ENCODE measurements at places on chromosomes 2 and 18.

DNA sequence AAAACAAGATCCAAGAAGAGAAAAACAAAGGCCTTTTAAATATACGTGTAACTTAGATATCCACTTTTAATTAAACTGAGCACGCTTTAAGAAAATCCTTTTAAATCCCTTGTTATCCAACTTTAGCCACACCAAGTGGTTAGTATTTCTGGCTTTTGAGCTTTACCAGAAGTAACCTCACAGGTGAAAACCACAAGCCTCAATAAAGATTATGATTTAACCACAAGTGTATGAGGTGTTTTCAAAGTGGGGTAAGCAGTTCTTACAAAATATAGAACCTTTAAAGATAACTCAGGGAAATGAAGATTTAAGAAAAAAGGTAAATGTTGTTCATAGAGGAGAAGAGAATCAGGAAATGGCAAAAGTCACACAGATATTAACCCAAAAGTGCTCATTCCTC is 58.4 kb upstream of the CDCA7 start:
- DNase-seq: no peak

- DNase-seq: no peak
These were observed 214.4 kb upstream of the EPAS1 start for GRCh38 chr2:46082531-46083485.

DNA sequence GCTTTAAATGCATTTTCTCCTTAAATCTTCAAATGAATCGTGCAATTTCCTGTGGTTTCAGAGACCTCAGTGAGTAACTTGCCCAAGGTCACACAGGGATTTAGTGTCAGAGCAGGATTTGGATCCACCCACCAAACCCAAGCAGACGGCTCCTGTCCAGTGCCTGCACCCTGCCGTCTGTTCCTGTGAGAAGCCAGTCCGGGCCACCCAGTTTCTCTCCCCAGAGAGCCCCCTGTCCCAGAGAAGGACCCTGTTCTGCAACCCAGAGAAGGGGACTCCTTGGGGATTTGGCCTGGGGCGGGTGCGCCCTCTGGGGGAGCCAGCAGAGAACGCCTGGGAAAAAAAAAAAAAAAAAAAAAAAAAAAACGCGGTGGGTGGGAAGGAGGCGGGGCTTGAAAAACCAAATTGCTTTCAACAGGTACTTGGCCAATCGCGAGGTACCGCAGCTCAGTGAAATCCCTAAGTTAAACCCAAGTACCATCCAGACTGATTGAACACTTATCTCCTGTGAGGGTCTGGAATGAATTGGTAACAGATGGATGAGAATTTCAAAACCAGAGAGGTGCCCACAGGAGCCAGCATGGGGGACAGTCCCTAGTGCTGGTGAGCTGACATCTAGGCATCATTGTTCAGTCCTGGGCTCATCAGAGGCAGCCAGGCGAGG is 30.9 kb upstream of the REEP1 start:
- DNase-seq: no peak

DNA sequence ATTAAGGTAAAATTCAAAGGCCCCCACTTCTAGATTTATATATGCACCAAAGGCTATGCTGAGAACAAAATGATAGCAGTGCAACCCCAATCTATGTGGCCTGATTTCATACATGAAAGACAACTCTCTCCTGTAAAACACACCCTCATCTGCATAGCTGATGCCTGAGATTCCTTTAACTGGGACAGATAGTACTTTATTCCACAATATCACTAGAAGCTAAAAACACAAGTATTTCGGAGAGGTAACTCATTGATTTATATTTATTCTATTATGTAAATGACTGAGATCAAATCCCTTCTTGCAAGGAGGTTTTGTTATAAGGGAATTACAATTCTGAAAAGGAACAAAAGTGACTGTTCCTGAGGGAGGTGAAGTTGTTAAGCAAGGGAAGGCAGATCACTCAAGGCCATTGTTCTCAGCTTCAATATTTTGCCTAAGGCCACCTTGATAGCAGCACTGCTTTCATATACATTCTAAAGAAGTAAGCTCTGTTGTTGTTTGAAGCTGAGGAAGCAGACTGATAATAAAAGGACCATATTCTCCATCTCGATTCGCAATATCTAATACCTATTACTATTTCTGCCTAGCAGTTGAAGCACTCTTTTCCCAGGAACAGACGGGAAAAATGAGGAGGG is 471.0 kb upstream of the CDH7 start:
- DNase-seq: no peak

GRCh38 chr2:132782176-132782783 is 112.3 kb upstream of the LYPD1 start:
- DNase-seq: peak; percentile 12

DNA sequence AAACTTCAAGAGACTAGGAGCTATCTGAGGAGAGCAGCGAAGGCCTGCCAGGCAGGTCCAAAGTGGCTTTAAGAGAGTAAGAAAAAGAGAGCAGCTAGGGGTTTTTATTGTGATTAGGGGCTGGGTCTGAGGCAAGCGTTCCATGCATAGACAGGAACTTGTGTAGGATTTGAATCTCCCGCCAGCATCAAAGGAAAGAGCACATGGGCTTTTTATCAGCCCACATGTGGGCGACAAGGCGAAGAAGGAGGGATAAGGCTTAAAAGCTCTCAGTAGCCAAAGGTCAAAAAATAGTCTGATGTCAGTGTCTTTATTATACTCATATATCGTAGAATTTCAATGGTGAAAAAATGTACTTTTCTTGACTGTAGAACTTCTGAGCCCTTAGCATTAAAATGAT is 178.5 kb upstream of the TMEFF2 start:
- DNase-seq: no peak

GRCh38 chr2:172329774-172330671 is 97.4 kb upstream of the ITGA6 start:
- DNase-seq: no peak

- DNase-seq: no peak
These were observed 117.6 kb upstream of the KLF7 start for GRCh38 chr2:207283356-207283755.

DNA sequence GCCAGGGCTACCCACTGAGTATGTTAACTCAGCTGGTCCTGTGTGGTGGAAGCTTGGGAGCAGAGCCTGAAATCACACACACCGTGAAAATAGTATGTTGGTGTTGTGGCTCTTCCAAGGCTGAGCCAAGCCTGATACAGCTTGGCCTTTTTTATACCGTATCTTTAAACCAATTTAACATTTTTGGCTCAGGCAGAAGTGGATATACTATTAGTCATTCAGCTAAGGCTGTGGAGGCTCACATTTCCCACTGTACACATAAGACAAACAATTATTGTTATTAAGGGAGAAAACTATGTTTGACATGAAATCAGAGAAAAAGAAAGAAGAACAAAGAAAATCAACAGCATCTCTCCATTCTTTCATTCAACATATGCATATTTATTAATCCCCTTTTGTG is 159.0 kb downstream of the BCL11A start:
- no peak for DNase-seq

GRCh38 chr2:31110998-31111397 is 27.2 kb downstream of the GALNT14 start:
- DNase-seq: no peak

DNA sequence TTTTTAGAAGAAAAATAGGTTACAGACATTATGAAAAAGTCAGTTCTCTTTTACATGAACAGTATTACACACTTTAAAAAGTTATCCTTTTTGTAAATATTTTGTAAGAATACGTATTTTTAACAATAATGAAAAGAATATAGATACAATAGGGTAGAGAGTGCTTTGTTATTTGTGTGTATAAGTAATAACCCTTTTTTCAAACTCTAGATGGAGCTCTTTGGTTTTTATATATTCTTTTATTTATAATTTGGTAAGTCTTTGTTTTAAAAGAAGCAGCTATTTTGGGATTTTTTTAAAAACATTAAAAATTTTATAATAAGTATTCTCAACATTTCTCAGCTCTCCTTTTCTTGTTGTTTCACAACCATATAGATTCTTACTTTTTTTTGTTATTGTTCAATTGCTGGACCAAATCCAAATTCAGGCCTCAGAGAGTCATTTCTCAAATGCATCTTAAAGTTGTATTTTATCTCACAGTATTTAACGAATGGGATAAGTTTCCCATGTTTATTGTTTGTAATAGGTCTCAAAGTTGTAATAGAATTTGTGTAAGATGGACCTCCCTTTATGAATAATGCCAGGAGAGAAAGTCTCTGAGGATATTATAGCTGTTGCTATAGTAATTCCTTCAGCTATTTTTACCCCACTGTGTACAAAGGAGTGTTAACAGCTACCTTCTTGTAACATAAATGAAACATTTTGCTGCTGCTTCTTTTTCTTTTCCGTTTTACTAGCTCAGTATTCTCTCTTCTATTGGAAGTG is 46.4 kb downstream of the ACYP2 start:
- DNase-seq: no peak

DNA sequence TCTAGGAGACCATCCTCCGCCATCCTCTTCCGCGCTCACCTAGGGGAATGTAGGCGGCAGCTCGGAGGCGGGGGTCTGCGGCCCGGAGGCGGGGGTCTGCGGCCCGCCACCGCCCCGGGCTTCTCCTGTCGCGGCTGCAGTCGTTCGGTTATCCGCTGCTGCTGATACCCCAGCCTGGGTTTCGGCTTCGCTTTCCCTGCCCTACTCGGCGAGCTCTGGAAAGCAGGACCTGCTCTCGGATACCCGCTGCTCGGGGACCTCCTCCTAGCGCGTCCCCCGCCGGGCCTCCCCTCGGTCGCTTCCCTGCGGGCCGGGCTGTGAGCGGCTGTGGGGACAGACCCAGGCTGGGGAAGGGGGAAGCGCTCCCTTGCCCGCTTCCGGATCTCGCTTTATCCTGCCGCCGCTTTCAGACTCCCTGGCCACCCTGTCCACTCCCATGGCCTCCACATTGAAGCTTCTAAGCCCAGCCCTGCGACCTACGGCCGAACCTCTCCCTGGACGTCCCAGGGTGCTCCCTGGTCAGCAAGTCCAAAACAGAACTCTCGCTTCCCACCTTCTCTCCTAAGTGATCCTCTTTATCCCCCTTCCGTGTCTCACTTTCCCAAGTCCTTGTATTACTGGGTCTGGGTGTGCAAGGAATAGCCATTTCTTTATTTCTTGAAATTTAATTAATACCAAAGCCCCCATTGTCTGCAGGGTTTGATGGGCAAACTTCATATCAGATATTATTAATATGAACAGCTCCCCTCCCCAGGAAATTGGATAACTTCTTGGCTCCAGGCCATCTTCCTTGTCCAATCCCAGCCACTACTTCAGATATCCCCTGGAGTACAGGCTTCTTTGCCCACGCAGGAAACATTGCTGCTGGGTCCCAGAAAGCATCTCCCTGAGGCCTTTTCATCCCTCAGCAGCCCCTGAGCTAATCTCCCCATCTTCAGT is 769 bp downstream of the FKBP1B start:
- no peak for DNase-seq

- no peak for DNase-seq
These were observed 2.9 kb upstream of the MGAT5 start for GRCh38 chr2:134250840-134251461.

DNA sequence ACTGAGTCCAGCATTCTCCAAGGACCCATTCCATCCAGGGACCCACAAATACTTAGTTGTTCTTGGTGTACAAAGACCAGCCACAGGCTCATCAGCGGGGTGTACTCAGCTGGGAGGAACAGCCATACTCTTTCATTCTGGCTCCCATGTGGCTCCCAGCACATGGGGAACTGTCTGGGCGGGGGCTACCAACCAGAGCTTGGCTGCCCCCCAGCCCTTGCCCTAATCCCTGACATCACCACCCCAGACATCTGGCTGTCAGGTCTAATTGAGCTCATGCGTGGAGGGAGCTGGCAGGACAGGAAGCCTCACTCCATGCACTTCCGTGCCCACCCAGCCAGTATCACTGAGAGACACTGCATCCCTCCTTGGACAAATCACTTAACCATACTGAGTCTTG is 283.6 kb downstream of the DYSF start:
- no peak for DNase-seq

GRCh38 chr18:50441016-50441415 is 66.2 kb downstream of the SKA1 start:
- no peak for DNase-seq

GRCh38 chr2:73406996-73407395 is 21.4 kb downstream of the ALMS1 start:
- DNase-seq: no peak

DNA sequence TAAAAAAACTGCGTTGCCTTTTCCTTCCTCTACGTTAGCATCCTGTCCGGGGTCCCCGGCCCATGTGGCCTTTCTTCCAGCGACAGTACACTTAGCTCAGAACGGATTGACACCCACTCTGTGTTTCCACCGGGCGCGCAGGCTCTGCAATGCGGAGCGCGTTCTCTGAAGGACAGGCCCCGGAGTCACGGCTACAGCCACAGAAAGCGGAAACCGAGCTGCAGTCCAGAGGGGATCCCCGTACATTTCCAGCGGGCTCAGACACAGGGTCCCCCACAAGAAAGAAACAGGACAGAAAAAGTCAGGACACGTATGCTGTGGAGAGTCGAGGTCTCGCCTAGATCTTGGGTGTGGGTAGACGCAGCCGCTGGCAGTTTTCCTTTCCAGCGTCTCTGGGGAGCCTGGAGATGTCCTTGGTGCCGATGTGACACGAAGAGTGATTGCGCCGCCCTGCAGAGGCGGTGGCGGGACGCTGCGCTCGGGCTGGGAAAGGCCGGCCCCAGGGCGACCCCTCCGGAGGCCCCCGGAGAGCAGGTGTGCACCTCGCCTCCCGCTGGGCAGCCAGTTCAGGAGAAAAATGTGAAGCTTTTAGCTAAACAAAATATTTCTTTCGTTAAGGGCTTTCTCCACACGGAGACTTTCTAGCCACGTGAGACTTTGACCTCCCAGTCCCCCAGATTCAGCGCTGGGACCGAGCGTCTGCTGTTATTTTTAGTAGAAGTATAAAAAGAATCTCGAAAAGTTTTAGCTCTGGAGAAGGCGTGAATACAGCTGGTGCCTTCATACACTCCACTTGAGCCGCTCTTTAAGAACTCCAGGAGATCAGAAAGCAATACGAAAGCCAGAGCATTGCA is 1.3 kb upstream of the ACKR3 start:
- DNase-seq: no peak

DNA sequence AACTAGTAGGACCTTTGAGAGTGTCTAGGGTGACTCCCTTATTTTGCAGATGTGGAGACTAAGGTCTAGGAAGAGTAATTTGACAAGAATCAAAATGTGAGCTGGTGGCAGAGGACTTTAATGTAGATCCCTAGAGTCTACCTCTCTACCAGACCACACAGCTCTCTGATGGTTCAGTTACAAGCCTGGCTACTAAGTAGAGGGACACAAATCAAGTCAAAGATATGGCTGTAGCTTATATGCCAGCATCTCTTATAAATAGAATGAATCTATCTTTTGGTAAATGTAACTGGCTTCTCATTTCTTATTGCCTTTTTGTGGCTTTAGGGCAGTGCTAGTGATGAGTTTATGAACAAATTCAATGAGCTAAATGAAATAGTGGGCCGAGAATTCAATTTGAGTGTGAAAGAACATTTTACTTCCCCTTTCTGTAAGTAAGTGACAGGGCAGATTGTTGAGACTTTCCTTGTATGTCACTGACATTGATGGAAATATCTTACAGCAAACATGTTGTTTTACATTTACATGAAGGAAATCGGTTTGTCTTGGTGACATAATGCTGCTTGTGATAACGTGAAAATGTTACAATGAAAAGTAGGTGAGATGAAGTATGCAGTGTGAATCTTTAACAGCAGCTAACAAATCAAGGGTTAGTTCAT is 28.3 kb downstream of the CSRNP3 start:
- no peak for DNase-seq

All from amygdala (tissue), 56 donors.